Activated CD8-positive, alpha-beta memory T cell treated with anti-CD3 and anti-CD28 coated beads for 1 hour (primary cell): ENCODE measurements at places on chromosomes 5 and 9.

GRCh38 chr5:149452665-149453617 lies 73.8 kb upstream of the IL17B start:
- no peak for DNase-seq

DNA sequence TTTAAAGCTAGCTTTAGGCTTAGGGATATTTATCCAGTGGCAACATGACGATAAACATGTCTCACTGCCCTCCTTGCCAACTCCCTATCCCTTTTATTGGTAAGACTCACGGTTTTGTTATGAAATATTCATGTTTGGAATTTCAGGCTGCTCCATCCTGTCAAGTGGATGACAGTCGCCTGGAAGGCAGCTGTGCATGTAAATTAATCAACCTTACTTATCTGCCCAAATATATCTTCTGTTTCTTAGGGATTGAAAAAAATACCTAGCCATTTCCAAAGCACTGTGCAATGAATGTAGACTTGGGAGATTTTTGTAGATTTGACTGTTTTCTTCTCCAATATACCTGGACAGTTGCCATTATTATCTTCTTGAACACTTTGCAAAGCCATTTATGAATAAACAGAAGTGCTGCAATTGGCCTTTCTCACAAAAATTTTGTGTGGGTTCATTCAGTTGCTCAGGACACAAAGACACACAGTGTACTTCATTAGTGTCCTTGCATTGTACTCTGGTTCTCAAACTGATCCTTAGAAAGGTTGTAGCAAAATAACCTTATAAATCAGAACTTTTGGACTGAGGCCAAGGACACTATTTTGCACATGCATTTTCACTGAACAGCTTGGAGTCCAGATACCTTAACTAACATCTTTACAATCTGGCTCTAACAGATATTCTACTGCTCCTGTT lies 889.4 kb upstream of the SEMA6A start:
- DNase-seq = no peak

- DNase-seq = no peak
Observed at GRCh38 chr5:122639033-122639432, 135.8 kb upstream of the SNX2 start.

- DNase-seq = no peak
Observed at GRCh38 chr5:62606878-62607277, 28.3 kb downstream of the LRRC70 start.

DNA sequence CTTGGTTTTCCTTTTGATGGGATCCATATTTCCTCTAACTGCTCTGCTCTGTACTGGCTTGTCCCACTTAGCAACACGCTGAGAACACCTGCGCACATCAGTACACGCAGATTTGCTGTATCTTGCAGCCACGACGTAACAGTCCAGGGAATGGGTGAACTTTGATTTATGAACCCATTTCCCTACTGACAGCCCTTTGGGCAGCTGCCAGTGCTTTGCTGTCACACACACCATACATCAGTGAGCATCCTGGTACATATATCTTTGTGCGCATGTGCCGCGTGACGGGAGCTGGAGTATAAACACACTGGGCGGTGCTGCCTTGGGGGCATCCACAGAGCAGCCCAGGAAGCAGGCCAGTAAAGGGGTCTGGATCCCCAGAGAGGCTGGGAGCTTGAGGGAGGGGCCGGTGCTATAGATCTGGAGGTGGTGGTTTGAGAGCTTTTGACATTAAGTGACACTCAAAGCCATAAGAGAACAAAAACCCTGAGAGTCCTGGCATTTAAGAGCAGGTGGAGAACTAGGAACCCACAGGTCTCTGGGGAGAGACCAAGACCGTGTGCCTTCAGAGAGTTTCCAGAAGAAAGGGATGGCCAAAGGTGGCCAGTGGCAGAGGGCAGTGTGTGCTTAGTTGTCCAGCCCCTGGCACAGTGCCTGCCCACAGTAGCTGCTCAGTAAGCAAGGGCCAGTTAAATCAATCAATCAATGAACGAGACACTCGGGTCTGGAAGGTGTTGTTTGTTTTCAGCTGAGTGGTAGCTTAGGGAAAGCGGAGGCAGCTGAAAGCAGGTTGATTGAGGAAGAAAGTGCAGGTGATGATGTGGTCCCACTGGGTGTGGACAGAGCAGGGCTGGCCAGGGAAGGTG lies 53.7 kb downstream of the LMX1B start:
- no peak for DNase-seq
